Activated naive CD4-positive, alpha-beta T cell (primary cell): ENCODE measurements at places on chromosomes 12 and 14.

- DNase-seq: no peak
These were observed 32.7 kb upstream of the PELI2 start for GRCh38 chr14:56085471-56085870.

- DNase-seq: no peak
These were observed 104.0 kb upstream of the ATF1 start for GRCh38 chr12:50659690-50660424.

DNA sequence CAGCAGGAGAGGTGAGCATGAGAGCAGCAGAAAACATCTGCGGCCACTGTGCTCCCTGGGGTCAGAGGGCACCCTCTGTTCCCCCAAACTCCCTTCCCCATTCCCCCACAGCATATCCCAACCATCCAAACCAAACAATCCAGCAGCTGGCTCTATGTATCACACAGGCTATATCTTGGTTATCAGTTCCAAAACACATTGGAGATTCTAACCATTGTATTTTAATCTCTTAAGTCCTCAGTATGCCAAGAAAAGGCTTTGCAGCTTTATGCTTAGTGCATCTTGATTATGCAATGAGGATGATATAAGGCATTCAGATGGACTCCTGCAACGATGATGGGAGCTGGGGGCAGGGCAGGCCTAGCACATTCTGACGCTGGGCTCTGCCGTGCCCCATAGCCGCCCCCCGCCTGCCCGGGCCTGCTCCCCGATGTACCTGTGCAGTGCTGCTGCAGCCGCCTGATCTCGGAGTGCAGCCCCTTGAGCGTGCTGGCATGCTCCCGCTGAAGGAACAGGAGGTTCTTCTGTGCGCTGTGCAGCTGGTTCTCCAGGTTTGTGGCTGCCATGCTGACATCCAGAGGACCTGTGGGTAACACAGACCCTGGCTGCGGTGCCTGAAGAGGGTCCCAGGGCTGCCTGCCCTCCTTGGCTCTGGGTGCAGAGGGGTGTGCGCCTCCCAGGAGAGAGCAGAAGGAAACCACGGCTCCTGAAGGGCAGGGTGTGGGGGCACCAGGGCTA, 29.6 kb downstream of the CCDC92 start:
- DNase-seq: no peak

DNA sequence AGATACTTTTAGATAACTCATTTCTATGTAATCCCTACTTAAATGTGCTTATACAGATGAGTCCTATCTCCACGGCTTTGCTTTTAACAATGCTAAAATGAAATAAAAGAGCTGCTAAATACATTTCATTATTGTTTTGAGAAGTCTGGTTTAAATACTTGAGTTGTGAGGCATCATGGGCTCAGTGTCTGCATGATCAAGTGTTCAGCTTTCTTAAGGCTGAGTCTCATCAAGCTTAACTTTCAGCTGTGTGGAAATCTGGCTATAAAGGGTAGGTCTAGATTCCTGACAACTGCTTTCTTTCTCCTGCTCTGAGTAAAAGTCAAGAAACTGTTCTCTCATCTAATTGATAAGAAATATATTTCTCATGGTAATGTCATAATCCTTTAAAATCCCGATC, 235.4 kb downstream of the FSCB start:
- DNase-seq: no peak

GRCh38 chr12:91274916-91275315, 92.3 kb upstream of the DCN start:
- DNase-seq: no peak

DNA sequence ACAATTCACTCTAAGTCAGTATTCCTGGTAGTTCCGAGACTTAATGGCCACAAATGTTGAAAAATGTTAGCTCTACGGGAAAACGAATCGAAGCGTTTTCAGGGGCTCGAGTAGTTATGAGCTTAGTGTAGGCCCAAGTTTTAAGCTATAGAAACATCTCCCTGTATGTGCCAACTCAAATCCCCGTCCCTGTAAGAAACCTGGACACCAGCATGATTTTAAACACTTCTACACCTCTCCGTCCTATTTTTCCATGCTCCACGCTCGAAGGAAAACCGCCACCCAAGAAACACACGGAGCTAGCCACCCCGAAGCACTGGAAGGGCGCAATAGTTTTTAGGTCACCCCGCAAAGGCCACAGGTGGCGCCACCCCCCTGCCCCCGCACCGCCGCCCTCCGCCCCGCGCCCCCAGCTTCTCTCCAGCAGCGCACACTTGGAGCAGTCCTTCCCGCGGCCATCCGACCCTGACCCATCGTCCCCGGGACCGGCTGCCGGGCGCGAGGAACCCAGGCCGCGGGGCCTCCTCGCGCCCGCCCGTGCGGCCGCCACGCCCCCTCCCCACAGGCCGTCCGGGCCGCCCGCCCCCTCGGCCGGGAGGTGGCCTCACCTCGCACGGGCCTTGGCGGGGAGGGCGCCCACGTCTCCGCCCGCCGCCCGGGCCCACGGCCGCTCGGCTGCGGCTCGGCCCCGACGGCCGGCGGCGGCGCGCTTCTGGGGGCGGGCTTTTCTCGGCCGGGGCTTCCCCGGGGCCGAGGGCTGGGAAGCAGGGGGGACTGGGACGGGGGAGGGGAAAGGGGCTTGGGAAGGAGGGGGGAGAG, 522 bp downstream of the R3HDM2 start:
- no peak for DNase-seq

GRCh38 chr12:123223241-123223668, 9.7 kb downstream of the MPHOSPH9 start:
- DNase-seq: peak; percentile 15

GRCh38 chr12:75998292-75999063, 33.1 kb downstream of the PHLDA1 start:
- DNase-seq: no peak

DNA sequence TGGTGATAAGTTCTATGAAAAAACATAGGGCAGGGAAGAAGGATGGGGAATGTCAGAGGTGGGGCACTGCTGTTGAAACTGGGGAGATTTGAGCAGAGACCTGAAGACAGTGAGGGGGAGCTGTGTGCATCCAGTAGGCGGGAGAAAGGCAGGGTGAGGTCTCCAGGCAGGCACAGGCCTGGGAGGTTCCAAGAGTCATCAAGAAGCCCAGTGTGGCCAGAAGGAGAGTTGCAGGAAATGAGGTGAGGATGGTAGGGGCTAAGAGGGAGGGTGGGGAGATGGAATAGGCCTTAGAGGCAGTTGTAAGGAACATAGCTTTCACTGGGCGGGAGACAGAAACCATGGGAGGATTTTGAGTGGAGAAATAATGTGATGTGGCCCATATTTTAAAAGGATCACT, 341.8 kb downstream of the GLT1D1 start:
- no peak for DNase-seq

- no peak for DNase-seq
These were observed 14.7 kb upstream of the ENDOU start for GRCh38 chr12:47739979-47740378.

GRCh38 chr14:81170829-81171195, 49.9 kb downstream of the GTF2A1 start:
- no peak for DNase-seq

DNA sequence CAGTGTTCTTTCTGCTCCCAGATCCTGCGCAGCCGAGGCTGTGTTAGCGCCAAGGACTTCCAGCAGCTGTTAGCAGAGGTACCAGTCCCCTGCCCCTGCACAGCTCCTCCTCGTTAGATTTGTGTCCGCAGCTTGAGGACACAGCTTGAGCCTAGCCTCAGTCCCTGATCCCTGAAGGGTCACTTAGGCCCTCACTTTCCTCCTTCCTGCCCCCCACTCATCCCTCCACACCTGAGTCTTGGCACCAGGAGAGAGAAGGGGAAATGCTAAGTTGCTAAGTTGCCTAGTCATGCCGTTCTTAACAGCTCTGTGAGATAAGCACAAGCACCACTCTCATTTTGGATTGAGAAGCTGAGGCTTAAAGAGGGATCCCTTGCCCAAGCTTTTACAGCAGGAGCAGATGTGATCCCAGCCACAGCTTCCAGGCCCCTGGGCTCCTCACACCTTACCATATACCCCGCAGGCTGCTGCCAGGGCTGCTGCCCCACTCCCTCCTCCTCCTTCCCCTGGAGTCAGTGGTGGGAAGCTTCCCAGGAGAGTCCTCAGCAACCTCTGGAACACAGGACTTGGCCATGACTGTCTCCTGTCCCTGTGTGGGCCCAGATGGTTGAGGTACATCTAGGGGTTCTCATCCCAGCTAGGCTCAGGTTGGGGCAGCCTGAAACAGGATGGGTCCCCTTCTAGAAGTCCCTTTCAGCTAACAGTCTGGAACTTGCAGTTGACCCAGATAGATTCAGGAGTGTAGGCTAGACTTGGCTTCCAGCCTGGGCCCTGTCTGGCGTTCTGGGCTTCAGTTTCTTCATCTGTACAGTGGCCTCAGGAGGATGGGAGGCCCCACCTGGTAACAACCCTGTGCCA, 975 bp downstream of the OGFOD2 start:
- DNase-seq: no peak
